ENCODE measurements at places on chromosomes 1 and 21.

- DNase-seq, result no peak
Measured at GRCh38 chr1:170210142-170210541, 64.4 kb downstream of the NTMT2 start.

DNA sequence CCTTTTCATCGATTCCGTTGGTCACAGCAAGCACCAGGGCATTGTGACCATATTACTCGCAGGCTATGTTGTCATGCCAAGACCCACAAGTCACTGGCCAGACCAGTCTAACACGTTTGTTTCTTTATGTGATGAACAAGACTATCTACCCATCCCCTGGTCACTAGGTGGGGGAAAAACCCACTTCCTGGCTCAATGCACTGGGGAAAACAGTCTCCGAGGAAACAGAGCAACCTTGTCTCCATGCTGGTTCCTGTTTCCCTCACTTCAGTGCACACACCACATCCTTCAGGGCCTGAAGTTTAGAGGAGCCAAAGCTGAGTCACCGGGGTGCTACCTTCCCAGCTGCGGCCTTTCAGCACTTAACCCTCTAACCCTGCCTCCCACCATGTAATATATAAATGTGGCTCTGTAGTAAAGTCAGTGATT is 20.9 kb downstream of the ERICH3 start:
- no peak for DNase-seq

- no peak for DNase-seq
Measured at GRCh38 chr1:209659909-209660308, 7.7 kb upstream of the LAMB3 start.

- DNase-seq, result no peak
Measured at GRCh38 chr1:22471078-22471477, 19.4 kb downstream of the ZBTB40 start.

- no peak for DNase-seq
Measured at GRCh38 chr1:145983206-145983675, 13.1 kb downstream of the TXNIP start.

DNA sequence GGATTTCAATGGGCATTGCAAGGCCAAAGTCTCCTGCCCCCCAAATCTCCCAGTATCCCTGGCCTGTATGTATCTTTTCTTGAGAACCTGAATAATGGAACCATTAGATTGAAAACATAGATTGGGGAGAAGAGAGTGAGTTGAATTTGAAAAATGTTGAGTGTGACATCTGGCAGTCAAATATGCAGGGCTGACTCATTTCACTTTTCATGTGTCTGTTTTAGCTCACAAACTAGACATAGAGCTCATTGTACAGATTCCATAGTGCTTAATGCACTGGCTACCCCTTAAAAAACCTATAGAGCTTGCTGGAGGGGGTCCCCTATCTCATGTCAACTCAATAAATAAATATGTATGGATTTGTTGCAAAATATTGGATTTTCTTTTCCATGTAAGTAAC is 30.8 kb downstream of the DDR2 start:
- DNase-seq, result no peak

- DNase-seq, result no peak
Measured at GRCh38 chr1:47031059-47031458, 7.6 kb downstream of the CYP4X1 start.

DNA sequence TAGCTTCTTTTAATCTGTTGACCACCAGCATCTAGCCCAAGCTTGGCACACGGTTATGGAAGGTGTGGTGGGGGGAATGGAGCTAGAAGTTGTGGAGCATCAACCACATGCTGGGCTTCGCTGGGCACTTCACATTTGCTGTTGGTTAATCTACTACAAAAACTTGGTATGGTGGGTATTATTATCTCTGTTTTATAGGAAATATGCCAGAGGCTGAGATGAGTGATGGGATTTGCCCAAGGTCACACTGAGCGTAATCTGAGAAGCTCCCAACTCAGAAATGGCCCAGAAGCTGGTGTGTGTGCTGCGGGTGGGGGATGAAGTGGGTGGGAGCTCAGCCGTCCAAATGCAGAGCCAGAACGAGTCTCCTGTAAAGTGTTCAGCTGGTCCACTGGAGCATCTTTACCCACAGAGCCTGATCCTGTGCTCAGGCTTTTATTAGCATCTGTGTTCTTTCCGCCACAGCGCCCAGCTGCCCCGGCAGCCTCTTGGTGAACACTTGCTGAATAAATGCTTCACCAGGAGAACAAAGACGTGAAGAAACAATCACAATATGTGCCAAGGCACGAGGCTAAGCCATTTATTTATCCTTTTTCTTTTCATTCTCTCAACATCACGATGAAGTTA is 98.6 kb upstream of the JUN start:
- no peak for DNase-seq

DNA sequence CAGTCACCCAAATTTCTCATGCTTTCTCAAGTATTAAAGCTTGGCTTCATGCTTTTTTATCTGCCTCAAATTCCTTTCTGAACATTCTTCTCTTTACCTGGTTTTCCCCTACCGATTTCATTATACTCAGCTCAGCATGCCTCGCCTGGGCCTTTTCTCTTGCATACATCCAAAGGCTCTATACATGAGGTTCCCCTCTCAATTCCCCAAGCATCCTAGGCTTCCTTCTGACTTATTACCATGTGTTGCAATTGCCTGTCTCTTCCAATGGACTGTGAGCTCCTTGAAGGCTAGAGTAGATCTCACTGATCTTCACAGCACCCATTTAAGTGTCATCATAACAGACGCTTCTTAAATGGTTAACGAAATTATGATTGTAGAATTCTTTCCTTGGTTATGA is 24.1 kb upstream of the CYP4A22 start:
- DNase-seq, result no peak
